ENCODE measurements at places on chromosomes 12 and 14.
A peak's percentile ranks its signal among the peaks of the same experiment; 100 is the strongest.

DNA sequence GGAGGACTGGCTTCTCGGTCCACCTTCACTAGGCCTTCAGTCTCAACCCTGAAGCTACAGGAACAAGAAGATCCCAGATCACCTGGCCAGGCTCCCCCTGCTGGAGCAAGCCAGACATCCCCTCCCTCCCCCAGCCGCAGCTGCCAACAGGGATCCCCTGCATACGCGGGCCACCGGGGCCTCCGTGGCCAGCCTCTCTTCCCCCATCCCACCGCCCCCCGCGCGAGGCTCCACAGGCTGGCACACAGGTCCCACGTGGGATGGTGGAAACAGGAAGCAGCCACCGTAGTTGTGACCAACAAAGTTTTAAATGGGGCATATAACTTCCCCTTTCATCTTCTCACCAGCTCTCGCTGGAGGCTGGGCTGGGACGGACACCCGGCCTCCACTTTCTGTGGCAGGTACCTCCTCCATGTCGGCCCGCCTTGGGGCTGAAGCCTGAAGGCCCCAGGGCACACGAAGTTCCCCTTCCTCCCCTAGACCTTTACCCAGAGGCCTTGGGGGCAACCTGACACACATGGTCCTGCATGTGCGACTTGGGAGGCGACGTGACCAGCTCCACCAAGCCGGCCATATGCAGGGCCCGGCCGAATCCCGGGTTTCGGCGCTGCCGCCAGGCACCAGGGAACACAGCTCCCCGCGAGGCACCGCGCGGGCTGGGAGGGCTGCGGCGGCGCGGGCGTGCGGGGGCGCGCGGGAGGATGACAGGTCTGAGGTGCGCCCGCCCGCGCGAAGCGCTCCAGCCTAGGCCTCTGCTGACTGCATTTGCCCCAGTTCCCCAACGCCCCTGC is 44.4 kb upstream of the PNMA1 start:
- peak; percentile 59 for DNase-seq

GRCh38 chr14:73753124-73753886 is 39.1 kb upstream of the PNMA1 start:
- no peak for DNase-seq

- no peak for DNase-seq
Measured at GRCh38 chr14:100305324-100306100, 732 bp downstream of the SLC25A29 start.

- DNase-seq = no peak
Measured at GRCh38 chr12:78584695-78585094, 279.9 kb upstream of the SYT1 start.

DNA sequence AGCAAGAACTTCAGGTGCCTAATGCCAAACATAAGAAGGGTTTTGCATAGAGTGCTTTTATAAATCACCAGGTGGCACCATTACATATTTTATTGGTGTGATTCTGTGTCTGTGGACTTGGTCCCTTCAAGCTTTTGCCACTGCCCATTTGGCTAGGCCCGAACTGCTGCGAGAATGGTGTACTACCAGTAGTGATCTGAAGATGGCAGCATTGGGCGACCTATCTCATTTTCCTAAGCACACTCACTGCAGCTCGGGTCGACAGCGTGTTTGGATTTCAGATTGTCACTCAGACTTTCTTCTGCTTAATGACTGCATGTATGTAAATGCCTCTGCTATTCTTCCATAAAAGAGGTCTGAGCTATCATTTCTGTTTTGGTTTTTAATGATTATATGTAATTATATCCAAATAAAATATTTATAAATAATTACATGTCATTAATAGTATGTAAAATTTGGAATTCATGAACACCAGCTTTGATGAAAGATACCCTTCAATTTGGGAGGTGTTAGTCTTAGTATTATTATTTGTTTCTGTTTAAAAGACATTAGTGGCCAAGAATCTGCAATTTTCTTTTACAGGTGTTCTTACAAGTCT is 78.5 kb downstream of the TPH2 start:
- peak; percentile 19 for DNase-seq

DNA sequence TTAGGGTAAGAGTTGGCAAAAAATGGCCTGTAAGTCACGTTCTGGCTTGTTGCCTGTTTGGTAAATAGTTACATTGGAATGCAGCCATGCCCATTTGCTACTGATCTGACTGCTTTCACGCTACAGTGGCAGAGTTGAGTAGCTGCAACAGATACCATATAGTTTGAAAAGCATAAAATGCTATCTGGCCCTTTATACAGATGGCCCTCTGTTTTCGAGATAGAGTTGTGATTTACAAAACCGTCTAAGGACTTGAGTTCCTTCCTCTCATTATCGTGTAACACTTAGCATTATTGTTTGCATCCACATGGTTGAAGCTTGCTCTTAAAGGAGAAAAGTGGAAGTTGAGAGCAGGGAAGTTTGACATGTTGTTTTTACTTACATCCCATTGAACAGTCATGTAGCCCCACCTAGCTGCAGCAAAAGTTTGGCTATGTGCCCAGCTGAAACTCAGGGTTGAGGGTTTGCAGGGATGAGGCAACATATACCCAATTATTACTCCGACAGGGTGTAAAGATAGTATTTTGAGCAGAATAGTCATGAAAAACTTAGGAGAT is 11.3 kb upstream of the SCFD1 start:
- DNase-seq = no peak

DNA sequence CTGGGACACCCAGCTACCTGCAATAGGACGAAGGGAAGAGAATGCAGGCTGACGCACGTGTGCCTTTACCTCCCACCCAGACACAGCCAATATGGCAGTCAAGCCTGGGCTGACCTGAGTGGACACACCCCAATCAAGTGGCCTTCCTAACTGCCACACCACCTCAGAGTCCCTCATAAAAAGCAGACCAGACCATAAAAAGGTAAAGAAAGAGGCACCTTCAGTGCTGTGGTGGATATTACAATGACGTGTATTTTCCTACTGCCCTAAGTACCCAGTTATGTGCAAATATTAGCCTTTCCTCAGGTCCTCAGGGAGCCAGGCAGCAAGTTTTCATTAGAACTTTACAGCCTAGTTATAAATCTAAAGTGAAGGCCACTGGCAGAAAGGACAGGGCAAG is 75.8 kb downstream of the KCNK10 start:
- no peak for DNase-seq

- DNase-seq = no peak
Measured at GRCh38 chr12:42590330-42590934, 886 bp upstream of the PRICKLE1 start.

DNA sequence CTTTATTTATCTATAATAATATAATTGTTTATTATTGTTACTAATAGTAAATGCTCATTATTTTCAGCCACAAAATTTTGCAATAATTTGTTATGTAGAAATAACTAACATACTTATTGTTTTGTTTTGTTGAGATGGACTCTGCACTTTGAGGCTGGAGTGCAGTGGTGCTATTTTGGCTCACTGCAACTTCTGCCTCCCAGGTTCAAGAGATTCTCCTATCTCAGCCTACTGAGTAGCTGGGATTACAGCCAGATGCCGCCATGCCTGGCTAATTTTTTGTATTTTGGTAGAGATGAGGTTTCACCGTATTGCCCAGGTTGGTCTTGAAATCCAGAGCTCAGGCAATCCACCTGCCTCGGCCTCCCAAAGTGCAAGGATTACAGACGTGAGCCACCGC is 76.6 kb upstream of the RAP1B start:
- no peak for DNase-seq

DNA sequence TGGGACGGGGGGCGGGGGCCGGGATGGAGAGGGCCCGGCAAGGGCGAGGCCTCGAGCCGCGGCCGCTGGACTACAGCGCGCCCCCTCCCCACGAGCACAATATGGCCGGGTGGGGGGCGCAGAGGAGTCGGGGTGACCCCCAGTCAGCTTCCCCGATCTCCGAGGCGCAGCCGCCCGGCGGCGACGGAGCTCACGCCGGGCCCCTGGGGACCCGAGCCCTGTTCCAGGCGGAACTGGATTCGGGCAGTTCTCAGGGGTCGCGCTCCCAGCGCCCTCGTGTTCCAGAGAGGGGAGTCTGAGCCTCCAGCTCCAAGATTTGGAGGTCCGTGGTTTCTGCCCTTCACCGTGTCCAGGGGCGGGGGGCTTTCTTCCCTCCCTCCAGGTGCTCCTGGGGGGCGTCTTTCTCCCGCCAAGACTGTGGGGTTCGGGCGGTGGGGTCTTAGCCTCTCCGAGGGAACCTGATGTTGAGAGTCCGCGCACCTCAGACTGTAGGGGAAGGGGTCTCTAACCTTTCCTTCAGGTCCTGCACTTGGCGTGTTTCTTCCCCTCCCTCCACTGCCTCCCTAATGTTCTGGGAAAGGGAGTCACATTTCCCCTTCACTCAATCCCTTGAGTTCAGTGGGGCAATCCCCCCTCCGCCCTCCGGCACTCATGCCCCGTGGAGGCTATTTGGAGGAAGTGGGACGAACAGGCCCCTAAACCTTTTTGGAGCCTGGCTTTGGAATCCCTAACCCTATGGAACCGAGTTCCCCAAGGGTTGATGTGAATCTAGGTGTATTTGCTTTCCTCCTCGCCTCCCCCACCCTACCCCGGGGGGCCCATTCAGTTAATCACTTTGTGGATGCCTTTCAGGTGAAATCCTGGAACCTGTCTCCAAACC is 584 bp downstream of the ACVR1B start:
- peak; percentile 12 for DNase-seq

DNA sequence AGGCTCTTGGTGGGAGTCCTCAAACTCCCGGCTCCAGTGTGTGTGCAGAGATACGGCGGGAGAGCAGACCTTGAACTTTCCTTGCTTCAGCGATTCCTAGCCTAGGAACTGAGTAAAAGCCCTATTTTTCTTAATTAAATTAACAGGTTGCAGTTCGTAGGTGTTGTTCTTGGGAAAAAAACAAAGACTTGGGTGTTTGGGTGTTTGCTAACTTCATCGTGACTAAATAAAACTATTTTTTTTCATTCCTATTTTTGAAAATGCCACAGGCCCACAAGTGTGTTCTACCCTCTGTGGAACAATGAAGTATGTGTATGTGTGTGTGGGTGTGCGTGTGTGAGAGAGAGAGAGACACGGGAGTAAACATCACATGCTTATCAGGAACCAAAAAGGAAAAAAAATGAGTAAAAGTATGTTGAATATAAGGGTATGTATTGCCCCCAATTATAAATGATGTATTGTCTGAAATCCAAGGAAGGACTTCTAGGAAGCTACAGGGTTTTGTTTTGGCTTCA is 651 bp downstream of the TMEM117 start:
- DNase-seq = no peak

DNA sequence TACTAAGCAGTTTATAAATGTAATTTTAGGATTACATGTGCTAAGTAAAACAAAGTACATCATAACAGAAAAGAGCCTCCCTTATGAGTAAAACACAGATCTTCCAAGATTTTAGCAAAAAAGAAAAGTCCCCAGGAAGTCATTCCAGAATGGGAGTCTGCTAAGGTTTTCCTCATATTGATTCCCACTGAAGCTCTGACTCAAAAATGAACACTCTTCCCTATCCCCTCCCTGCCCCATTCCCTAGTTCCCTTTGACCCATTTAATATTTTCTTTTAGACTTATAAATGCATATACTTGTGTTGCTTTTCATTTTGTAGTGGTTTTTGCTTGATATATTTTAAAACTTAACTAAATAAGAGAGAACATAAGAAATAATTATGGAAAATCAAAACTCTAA is 40.1 kb downstream of the PTGER2 start:
- DNase-seq = no peak

GRCh38 chr12:10372559-10372958 is 17.3 kb downstream of the KLRK1 start:
- DNase-seq = no peak

DNA sequence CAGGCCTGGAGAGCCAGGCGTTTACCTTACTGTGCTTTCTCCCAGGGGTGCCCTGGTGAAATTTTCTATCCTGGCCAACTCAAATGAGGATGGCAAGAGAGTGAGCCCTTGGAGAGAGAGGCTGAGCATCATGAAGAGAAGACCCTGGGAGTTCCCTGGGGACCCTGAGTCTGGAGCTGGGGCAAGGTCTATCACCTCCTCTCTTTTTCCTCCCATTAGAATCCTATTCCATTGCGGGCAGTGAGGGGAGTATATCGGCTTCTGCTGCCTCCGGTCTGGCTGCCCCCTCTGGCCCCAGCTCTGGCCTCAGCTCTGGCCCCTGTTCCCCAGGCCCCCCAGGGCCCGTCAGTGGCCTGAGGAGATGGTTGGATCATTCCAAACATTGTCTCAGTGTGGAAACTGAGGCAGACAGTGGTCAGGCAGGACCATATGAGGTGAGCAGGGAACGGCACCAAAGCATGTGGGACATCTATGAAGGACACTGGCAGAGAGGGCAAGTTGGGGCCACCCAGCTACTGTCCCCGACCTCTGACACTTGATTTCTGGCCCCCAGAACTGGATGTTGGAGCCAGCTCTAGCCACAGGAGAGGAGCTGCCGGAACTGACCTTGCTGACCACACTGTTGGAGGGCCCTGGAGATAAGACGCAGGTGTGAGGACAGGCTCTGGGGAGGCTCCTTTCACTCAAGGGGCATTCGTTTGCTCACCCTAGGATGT is 1.6 kb downstream of the ARHGEF25 start:
- no peak for DNase-seq

GRCh38 chr14:22549981-22550673 is 38.9 kb downstream of the DAD1 start:
- DNase-seq = peak; percentile 52

DNA sequence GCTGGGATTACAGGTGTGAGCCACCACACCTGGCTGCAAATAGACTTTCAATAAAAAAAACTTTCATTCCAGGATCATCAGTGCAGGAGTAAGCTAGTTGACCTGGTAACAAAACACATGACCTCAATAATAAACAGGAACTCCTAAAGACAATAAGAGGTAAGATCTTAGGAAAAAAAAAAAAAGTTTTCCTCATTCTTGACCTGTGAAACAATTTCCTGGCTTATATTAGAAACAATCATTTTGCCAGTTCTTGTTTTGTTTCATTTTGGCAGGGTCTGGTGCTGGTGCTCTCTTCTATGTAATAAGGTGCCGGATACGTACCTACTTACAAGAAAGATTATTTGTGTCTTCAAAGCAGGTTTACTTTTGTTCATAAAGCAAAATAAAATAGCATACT is 90.6 kb upstream of the AMN1 start:
- no peak for DNase-seq

GRCh38 chr12:18151036-18151435 is 61.0 kb upstream of the RERGL start:
- DNase-seq = no peak

DNA sequence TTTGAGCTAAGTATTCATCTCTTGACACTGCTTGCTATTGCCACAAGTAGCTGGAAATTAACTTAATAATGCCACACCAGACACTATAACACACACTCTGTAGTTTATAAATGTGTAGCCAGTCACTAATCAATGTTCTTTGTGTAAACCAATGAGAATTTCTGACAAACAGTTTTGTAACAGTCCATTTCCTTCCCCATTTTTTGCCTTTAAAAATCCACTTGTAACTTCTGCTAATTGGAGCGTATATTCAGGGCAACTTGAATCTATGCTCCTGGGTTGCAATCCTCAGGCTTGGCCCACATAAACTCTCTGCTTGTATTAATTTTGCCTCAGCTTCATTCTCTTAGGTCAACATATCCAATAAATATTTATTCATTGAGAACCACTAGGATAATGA is 125.0 kb upstream of the DHRS4 start:
- no peak for DNase-seq

GRCh38 chr14:73944432-73945158 is 5.3 kb downstream of the FAM161B start:
- no peak for DNase-seq

GRCh38 chr12:94218233-94218632 is 69.9 kb downstream of the PLXNC1 start:
- DNase-seq = no peak

- DNase-seq = peak; percentile 90
Measured at GRCh38 chr12:96489392-96490056, at the start of gene CFAP54. TSS of gene CFAP54 (plus strand) at chr12:96489577. CDS start at chr12:96489610, 33 bp downstream.

GRCh38 chr12:47079981-47080724 is 394 bp upstream of the AMIGO2 start:
- DNase-seq = peak; percentile 48

Measured in stimulated activated CD4-positive, alpha-beta T cell treated with anti-CD3 and anti-CD28 coated beads, TNF-alpha, amount 100 ng/mL, for 4 hours (primary cell).